ENCODE measurements at places on chromosomes 3 and 15. TPM values are rescaled to one million over a fixed set of nuclear protein-coding genes. Genes with fewer than 3 reads are reported as not detected.

- no peak for DNase-seq
- H3K27ac ChIP-seq, result no peak overlapping the region
- peaks cover 30% of the 10 kb centered on the region for H3K4me1 ChIP-seq
- no peaks in the 10 kb centered on the region for H3K36me3 ChIP-seq
- no peak overlapping the region for H3K4me3 ChIP-seq
These were observed 97.3 kb downstream of the SLCO3A1 start for GRCh38 chr15:91950631-91951329.

DNA sequence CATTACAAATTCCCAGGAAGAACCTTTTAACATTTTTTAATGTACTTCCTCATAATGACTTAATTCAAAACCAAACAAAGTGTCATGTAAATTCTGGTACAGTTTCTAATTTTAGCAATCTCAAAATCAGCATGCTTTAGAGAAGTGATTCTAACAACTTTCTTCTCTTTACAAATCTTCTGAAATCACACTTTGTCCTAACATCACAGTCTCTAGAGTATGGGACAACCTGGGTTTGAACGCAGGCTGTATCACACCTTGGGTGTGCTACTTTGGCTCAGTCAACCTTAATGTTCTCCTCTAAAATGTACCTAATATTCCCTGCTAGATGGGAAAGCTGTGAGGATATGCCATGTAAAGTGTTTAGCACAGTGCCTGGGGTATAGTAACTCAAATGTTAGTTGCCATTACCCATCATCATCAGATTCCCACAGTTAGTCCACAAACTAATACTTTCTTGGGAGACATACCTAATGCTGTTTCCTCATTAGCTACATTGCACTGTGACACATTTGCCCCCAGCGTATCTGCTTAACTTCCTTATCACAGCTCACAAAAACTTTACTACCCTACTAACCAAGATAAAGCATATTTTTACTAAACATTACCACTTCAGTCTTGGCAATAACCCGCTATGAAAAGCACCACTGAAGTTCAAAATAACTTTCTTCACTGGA lies 3.1 kb downstream of the TSPAN3 start:
- no peak for DNase-seq
- no peaks in the 10 kb centered on the region for H3K27me3 ChIP-seq
- H3K36me3 ChIP-seq, result no peaks in the 10 kb centered on the region
- no peak overlapping the region for H3K4me3 ChIP-seq
- peaks cover 39% of the 10 kb centered on the region for H3K4me1 ChIP-seq

GRCh38 chr3:10157031-10157430 lies 7.7 kb upstream of the IRAK2 start:
- H3K4me3 ChIP-seq, result no peak overlapping the region
- no peaks in the 10 kb centered on the region for H3K27me3 ChIP-seq
- no peak overlapping the region for H3K27ac ChIP-seq
- H3K4me1 ChIP-seq, result no peaks in the 10 kb centered on the region
- peaks cover 15% of the 10 kb centered on the region for H3K36me3 ChIP-seq

GRCh38 chr3:176351408-176351807 lies 845.9 kb downstream of the TBL1XR1 start:
- H3K27me3 ChIP-seq, result no peaks in the 10 kb centered on the region
- no peak overlapping the region for H3K4me3 ChIP-seq
- no peaks in the 10 kb centered on the region for H3K36me3 ChIP-seq
- H3K4me1 ChIP-seq, result no peaks in the 10 kb centered on the region
- no peak for DNase-seq

GRCh38 chr3:62318752-62319569 lies 54.4 kb downstream of the FEZF2 start:
- peak; percentile 82 for DNase-seq
- peak overlapping the region; percentile 64 for H3K4me3 ChIP-seq
- H3K36me3 ChIP-seq, result no peaks in the 10 kb centered on the region
- H3K4me1 ChIP-seq, result peaks cover 3% of the 10 kb centered on the region

GRCh38 chr3:122475316-122475715 lies 39.4 kb downstream of the KPNA1 start:
- no peak for DNase-seq
- H3K4me1 ChIP-seq, result no peaks in the 10 kb centered on the region
- H3K36me3 ChIP-seq, result no peaks in the 10 kb centered on the region
- no peaks in the 10 kb centered on the region for H3K27me3 ChIP-seq
- no peak overlapping the region for H3K4me3 ChIP-seq

- no peak for DNase-seq
- no peaks in the 10 kb centered on the region for H3K27me3 ChIP-seq
- H3K36me3 ChIP-seq, result peaks cover 24% of the 10 kb centered on the region
- no peak overlapping the region for H3K4me3 ChIP-seq
- H3K4me1 ChIP-seq, result no peaks in the 10 kb centered on the region
These were observed 33.0 kb downstream of the ANP32A start for GRCh38 chr15:68787609-68788263.

DNA sequence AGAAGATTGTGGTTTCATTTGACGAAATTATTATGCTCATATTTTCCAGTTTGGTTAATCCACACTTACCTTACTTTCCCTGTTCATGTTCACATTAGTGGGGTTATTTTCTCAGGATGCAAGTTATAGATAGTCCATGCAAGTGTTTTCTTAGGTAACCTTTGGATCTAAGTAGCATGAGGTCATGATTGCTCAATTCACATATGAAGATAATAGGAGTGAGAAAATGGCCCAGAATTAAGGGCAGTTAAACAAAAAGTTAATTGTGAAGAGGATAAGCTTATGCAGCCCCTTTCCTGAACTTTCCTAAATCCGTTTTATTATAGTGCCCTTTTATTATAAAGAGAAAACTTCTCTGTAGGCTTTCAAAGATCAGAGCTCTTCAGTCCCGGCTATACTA lies 83.4 kb downstream of the CD200R1L start:
- no peak for DNase-seq
- H3K4me1 ChIP-seq, result no peaks in the 10 kb centered on the region
- no peaks in the 10 kb centered on the region for H3K36me3 ChIP-seq
- H3K27ac ChIP-seq, result no peak overlapping the region

Gene RRP9
- polyA plus RNA-seq, result 37.1 TPM
